ENCODE measurements at places on chromosomes 6 and 20.

DNA sequence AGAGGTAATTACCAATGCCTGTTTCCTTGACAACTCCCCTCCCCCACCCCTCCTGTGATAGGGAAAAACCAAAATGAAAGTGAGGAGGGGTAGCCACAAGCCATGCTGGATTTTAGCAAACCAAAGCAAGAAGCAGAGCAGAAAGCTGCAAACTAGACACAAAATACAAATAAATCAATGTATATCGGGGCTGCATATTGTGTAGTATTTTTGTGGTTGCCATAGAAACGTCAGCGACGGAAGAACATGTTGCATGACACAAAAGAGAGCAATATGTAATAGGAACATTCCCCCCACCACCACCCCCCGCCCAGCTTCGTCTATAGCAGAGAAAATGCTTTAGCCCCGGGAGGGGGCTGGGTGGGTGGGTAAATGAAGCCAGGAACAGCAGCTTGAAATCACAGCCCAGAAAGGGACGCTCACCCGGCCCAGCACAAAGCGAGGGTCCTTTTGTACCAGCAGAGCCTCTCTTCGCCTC lies 548 bp downstream of the AGPAT4 start:
- peak; percentile 36 for DNase-seq

DNA sequence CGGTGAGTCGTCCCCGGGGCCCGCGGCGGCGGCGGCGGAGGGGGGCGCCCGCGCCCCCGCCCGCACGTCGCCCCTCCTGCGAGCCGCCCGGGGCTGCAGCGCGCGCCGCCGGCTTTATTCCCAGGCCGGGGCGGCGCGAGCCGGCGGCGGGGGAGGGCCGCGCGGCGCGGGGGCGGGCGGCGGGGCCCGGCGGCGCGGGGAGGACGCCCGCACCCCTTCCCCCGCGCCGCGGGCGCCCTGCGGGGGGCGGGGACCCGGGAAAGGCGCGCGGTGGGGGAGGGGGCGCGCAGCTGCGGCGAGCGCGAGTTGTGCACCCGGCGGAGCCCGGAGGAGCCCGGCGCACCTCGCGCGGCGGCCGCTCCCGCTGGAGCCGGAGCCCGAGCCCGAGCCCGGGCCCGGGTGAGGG lies 646 bp downstream of the HMGA1 start:
- no peak for DNase-seq

- DNase-seq: no peak
These were observed 5.4 kb downstream of the CTNNBL1 start for GRCh38 chr20:37699202-37699601.

DNA sequence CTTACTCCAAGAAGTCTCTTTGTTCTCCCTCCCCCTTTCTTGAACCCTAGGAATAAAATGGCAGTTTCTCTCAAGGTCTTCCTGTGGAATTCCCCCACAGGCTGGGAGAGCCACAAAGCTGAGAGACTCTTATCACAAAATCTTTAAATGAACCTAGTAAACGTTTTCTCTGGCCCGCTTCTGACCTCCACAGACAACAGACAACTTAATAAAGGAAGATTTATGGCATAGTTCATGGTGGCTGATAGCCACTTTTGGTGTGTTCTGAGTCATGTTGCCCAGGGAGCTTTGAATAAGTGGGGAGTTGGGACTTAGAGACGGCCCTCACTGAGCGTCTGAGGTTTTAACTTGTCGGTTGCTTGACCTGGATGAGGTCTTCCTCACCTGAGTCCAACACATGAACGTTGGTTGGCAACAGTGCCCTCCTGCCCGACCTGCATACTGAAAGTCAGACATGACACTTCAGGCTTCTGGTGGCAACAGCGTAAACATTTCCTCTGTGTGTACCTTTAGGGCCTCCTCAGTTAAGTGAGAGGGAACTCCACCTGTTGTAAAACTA lies 124.1 kb downstream of the FOXO3 start:
- DNase-seq: no peak

- peak; percentile 8 for DNase-seq
These were observed 246.1 kb upstream of the AFDN start for GRCh38 chr6:167580619-167580911.

GRCh38 chr6:91298543-91299145 lies 711.8 kb upstream of the MAP3K7 start:
- DNase-seq: no peak

DNA sequence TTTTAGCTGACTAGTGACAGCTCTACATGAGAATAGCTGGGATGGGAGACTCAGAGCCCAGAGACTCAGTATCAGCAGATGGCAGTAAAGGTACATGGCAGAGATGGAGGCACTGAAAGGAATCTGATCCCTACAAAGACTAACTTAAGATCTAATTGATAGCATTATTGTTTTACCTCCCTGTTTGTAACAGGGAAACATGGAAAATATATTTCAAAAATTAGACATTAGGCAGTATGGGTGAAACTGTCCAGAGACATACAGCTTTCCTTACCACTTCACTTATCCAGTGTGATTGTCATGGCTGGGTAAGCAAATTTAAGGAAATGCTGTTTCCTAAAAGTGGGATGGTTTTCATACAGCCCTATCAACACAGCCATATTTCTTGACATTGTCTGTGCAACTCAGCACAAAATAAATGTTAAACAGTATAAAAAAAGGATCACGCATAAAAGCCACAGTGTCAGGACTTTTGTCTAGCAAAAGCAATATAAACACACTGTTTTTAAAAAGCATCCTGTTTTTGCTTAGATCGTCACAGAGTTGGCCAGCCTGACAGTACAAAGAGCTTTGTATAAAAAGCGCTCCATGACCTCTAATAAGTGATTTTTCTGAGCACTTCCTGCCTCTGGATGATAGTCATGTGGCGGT lies 376.9 kb downstream of the PHF3 start:
- DNase-seq: no peak

DNA sequence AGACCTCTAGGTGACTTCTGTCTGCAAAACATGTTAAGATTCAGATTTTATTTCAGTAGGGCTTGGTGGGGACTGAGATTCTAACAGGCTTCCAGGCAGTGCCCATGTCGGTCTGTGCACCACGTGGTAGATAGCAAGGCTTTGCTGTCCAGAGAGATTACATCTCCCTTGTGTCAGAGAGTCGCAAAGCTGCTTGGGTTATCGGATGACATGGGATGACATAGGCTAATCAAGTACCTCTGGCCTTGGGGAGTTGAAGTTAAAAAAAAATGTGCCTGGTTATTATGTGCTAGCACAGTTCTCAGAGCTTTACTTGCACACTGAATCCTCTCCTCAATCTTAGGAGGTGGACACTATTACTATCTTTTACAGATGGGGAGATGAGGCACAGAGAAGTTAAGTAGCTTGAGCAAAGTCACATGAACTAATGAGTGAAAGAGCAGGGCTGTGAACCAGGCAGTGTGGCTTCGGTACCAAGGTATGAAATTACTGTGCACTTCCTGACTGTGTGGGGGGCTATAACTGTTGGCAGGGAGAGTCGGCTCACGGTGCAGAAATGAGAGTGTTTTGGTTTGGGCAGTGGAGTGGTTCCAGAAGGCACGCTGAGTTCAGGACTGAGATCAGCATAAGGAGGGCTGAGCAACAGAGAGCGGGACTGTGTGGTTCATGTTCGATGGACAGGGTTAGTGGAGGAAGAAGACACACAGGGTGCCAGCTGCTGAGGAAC lies 41.1 kb downstream of the FARS2 start:
- no peak for DNase-seq

DNA sequence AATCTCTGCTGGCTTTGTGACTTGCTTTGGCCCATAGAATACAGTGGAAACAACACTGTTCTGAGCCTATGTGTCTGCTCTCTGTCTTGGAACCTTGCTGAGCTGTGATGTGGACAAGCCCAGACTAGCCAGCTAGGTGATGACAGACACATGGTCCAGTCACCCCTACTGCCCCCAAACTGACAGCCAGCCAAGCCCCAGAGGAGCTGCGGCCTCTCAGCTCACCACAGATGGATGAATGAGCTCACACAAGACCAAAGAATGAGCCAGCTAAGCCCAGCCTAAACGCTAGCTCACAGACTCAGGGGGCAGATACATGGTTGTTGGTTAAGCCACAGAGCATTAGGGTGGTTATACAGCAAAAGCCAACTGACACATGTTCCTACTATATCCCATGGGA lies 4.1 kb downstream of the AARS2 start:
- no peak for DNase-seq

DNA sequence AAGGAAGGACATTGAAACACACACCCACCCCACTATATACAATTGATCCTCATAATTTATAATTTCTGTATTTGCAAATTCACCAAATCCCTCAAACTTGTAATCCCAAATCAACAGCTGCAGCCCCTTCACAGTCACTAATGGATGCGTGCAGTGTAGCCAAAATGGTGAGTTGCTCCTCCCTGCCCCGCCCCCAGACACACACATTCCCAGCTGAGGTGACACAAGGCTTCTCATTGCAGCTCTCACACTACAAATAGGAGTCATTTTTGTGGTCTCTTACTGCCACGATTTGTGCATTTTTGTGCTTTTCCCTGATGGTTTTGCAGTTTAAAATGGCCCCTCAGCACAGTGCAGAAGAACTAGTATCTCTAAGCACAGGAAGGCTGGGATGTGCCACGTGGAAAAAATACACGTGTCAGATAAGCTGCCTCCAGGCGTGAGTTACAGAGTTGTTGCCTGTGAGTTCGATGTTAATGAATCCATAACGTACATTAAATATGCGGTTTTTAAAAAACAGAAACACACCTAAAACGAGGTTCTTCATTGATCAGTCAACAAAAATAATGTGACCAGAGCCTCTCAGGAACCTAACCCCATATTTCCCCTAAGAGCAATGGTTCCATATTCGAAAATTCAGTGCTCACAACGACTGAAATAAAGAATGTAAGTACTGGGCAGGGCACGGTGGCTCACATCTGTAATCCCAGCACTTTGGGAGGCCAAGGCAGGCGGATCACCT lies 8.2 kb downstream of the ATP9A start:
- no peak for DNase-seq

DNA sequence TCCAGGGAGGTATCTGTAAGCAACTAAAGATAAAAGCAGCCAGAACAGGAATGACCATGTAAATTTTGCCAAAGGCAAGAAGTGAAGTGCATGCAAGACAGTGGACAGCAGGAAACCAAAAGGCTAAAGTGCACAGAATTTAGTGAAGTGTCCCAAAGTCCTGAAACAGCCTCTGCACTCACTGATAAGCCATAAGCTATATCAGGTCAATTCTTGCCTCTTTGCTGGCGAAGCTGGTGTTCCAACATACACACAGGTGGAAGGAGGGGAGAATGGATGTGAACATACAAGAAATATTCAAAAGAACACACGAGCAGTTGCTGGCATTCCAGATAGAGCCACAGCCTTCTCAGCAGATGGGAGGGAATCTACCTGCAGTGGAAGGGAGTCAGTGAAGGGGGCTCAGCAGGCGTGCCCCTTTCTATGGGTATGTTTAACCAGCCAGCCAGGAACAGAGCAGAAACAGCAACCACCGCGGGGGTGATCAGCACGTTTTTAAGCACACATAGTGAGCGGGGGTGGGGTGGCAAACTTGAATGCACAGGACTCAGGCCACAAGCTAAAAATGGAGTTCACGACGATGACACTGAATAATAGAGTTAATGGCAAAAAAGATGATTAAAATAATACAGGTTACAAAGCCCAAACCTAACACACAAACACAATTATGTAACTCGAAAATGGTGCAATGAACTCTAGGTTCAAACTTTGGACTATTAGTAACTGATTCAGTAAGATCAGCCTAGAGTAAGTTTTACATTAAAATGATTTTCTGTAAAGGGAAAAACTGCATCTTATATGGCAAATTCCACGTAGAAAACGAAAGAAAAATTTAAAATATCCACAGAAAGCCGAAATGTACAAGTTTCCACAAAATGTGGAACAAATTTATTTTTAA lies 1.2 kb downstream of the ECI2 start:
- DNase-seq: no peak

GRCh38 chr20:61140576-61140975 lies 111.5 kb upstream of the CDH4 start:
- DNase-seq: no peak

DNA sequence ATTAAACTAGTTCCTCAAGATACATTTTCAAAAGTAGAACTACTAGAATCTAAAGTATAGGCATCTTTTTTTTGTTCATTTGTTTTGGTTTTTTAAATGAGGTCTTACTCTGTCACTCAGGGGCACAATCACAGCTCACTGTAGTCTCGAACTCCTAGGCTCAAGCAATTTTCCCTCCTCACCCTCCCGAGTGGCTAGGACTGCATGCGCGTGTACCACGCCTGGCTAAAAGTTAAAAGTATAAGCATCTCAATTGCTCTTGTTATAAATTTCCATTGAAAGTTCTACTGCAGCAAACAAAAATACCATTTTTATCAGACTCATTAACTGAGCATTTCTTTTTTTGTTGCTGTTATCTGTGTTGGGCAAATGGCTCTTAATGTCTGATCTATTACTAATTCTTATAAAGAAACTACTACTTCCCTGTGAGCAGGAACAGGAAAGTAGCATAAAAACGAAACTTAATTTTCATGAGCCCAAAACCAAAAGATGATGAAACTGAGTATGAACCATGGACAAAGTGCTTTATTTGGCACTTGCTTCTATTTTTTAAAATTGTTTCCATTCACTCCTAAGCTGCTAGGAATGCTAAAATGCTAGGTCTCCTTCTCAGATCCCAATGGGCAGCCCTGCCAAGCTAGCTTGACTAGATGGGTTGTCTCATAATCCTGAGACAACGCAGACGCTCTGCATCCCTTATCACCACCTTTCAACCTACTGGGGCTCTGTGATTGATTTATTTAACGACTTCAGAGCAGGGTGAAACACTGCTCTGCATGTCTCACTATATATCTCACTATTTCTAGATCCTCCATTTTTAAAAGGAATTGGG lies 36.9 kb downstream of the TRPC4AP start:
- no peak for DNase-seq

- DNase-seq: no peak
These were observed 75.5 kb upstream of the DST start for GRCh38 chr6:56718236-56718635.

- DNase-seq: no peak
These were observed at the start of gene NTSR1 for GRCh38 chr20:62708591-62709536. NTSR1 (plus strand) TSS chr20:62708836; CDS start chr20:62709208, 372 bp downstream.

- DNase-seq: no peak
These were observed 690.1 kb upstream of the MAN1A1 start for GRCh38 chr6:120039664-120040063.

- no peak for DNase-seq
These were observed 1.6 kb downstream of the SLC24A3 start for GRCh38 chr20:19213946-19214490.
